ENCODE measurements at places on chromosomes 11 and 22.

DNA sequence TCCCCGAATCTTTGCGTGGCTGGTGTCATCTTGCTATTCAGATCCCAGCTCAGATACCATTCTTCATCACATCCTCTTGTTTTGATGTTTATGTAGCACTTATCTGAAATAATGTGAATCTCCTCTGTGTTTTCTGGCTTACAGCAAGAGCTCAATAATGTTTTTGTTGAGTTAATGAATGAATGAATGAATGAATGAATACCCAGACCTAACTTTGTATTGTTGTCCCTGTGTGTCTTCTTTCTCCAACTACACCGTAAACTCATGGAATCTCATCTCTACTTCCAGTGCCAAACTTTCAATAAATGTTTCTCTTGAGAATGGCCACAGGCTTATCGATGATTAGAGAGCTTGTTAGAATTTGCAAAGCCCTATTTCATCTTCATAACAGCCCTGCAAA is 110.2 kb downstream of the MYO18B start:
- no peak for DNase-seq

GRCh38 chr11:112523951-112524350 is 263.3 kb upstream of the PLET1 start:
- no peak for DNase-seq

DNA sequence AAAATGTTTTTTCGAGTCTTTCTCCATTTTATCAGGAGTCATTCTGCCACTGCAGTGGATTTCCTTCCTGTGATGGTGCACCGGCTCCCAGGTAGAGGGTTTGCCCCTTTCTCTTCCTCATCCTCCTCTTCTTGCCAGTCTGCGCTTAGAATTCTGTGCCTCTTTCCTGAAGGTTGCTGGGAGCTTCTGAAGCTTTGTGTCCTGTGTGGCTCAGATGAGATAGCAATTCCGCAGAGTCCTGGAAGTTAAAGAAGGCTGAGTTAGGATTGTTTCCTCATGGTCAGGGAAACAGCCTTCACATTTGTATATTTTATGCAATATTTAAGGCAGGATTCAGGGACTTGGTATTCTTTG is 264 bp downstream of the BCO2 start:
- DNase-seq, result no peak

DNA sequence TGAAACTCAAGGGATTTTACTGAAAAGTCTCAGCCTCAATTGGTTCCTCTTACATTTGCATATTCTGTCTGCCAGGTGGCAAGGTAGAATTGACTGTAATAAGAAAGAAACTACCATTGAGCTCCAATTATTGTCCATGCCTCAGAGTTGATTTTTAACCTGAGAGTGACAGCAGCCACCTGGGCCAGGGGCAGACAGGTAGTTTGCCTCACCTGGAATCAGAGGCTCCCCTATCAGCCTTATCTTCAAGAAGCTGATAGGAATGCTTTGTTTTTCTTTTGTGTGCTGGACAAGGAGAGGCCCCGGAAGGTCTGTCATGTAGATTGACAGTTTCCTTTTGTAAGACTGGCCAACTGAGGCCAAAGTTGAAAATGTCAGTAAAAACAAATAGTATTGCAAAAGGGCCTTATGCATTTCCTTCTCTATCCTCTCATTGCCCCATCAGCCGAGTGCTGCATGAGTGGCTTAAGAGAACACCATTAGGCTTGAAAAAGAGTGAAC is 34.1 kb downstream of the CD44 start:
- DNase-seq, result no peak

GRCh38 chr11:5746614-5747013 is 7.4 kb upstream of the OR52N4 start:
- DNase-seq, result no peak

Measured in HFF-Myc (cell line).